ENCODE measurements at places on chromosomes 13 and 19. TPM values are rescaled to one million over a fixed set of nuclear protein-coding genes. Genes with fewer than 3 reads are reported as not detected.

DNA sequence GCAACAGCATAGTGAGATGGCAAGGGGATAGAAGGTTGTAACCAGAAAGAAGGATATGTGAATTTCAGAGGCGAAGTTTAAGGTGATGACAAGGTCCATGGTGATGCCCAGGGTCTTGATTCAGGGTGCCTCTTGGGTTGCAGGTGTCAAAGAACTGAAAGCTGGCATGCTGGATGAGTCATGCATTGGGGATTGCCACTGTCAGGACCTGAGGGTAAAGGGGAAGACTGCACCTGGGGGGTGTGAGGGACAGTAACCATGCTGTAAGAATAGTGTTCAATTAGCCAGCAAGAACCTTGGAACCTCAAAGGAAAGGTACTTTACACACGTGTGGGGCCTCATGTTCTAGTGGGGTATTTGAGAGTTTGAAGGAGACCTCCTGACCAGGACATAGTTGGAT is 279.6 kb downstream of the SLC7A1 start:
- no peaks in the 10 kb centered on the region for H3K4me1 ChIP-seq
- no peak for DNase-seq
- H3K27me3 ChIP-seq = no peaks in the 10 kb centered on the region
- no peak overlapping the region for H3K27ac ChIP-seq
- no peaks in the 10 kb centered on the region for H3K36me3 ChIP-seq
- no peak overlapping the region for H3K4me3 ChIP-seq

- no peaks in the 10 kb centered on the region for H3K36me3 ChIP-seq
- H3K4me3 ChIP-seq = no peak overlapping the region
- no peaks in the 10 kb centered on the region for H3K4me1 ChIP-seq
- DNase-seq = no peak
- no peaks in the 10 kb centered on the region for H3K27me3 ChIP-seq
These were observed 243.5 kb downstream of the ITGBL1 start for GRCh38 chr13:101695870-101696516.

DNA sequence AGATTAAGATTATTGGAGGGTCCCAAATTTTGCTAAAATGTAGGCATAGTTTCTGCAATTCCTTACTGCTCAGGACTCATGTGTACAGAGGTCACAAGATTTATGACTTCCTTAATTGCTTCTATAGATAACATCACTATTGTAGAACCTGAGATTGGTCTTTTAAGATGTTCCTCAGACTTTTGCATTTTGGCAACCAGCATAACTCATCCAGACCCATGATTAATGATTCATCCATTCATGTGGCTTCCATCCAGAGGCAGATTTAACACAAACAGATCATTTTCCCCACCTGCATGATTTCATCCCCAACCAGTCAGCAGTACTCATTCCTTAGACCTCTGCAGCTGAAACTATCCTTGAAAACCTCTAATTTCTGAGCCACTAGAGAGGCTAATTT is 34.5 kb upstream of the CEACAM8 start:
- no peak for DNase-seq
- no peaks in the 10 kb centered on the region for H3K36me3 ChIP-seq
- H3K27me3 ChIP-seq = peaks cover 7% of the 10 kb centered on the region

DNA sequence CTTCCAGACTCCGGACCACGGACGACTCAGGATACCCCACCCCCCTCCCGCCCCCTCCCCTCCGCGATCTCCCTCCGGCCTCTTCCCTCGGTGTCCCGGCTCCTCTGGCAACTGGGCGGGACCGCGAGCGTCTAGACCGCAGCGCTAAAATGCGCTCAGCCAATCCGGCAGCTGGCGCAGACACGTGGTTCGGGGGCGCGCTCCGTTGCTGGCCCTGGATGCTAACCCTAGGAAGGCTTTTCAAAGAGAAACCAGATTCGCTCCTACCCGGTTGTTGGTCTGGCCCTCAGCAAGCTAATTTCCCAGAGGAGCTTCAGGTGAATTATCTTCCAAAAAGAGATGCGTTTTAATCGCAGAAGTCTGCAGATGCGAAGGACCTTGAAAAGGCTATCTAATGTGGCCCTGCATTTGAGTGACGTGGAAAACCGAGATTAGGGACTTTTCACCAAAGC is at the start of gene DZIP1:
TSS of gene DZIP1 (minus strand) at position 106 of the 452 bp plus-strand sequence. CDS start 2,677 bp downstream, outside the sequence.
- peaks cover 65% of the 10 kb centered on the region for H3K27me3 ChIP-seq
- H3K36me3 ChIP-seq = no peaks in the 10 kb centered on the region
- peak; percentile 77 for DNase-seq
- peak within 1 kb of the TSS; percentile 49 for H3K4me3 ChIP-seq

The GPR183 gene
- total RNA-seq = 10.9 TPM

The TMEM161A gene
- total RNA-seq = 27.8 TPM

Measured in left lung (tissue), 14 donors.